ENCODE measurements at places on chromosomes 7 and 10.

GRCh38 chr7:102279537-102280400, 6.9 kb upstream of the SH2B2 start:
- peak; percentile 91 for DNase-seq

GRCh38 chr7:30140456-30140855, 5.7 kb downstream of the MTURN start:
- no peak for DNase-seq

GRCh38 chr10:10831085-10831484, 186.6 kb upstream of the CELF2 start:
- no peak for DNase-seq

- no peak for DNase-seq
Observed at GRCh38 chr10:50406457-50407070, 155.2 kb upstream of the ASAH2 start.

- DNase-seq: no peak
Observed at GRCh38 chr10:74947781-74948401, 121.5 kb downstream of the KAT6B start.

- DNase-seq: peak; percentile 85
Observed at GRCh38 chr10:123995461-123996131, 97.8 kb downstream of the CHST15 start.

DNA sequence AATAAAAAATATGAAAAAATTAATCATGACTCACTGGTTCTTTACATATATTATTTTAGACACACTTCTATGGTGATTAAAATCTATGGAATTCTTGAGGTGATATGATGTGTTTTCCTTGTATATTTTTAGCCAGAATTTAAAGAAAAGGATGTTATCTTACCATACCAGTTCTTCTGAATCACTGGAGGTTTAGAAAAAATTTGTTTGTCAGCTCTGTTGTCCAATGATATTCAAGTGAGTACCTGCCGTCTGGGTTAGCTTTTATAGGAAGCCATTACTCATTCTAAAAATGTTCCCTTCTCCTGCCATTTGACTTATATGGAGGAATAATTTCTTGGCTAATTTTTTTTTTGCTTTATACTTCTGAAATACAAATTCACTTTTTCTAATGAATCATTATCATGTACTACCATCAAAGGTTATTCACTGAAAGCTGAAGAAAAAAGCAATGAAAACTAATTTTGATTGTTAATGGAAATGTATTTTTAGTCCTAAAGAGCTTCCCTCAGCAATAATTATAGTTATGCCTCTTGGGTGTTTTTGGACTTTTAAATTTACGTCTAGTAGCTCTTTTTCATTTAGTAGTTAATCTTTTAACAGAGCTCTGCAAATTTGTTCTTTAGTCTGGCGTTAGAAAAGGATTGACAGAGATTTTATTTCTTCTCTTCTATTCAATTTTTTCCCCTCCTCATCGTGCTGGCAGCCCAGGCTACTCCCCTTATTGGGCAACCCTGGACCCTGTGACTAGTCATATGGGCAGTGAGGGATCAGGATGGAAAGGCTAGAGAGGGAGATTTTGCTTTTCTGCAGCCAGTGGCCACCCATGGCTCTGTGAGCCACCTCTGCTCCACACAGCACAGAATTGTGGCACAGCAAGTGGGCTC, 434.2 kb downstream of the LRMDA start:
- no peak for DNase-seq

DNA sequence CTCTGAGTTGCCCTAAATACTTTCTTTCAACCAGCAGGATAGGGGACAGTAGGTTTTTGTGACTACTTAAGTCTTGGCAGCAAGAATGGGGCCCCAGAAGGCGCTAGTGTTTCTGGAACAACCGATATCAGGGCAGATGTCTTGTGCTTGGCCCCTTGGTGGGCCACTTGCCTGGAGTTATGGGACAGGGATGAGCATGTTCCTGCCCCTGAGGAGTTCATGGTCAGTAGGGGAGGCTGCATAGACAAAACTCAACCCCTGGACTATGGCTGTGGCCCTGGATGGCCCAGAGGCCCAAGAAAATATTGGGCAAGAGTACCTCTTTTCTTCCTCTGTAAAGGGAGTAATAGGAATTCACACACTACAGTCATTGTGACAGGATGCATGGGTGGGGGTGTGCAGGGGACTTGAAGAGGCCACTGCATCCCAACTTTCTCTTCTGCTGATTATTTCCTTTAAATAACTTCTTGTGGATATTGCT, 57.7 kb upstream of the IGFBP3 start:
- DNase-seq: no peak

GRCh38 chr7:25775999-25776743, 375.8 kb upstream of the NFE2L3 start:
- DNase-seq: no peak

DNA sequence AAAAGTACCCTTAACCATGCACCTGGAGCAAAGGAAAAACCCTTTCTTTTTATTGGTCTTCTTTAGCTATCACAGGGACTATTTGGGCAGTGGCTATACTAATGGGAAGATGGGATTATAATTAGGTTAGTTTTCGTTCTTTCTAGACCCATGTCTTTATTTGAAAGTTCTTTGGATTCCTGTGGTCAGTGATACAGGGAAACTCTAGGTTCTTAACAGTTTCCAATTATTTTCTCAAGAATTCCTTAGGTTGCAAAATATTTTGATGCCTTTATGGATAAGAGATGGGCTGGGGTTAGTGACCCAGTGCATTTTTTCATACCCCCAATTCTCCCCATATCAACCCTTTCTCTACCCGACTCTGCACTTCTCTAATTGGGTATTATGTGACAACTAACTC, 49.0 kb downstream of the ADD3 start:
- no peak for DNase-seq

GRCh38 chr10:26046073-26046700, 112.2 kb downstream of the MYO3A start:
- DNase-seq: no peak

DNA sequence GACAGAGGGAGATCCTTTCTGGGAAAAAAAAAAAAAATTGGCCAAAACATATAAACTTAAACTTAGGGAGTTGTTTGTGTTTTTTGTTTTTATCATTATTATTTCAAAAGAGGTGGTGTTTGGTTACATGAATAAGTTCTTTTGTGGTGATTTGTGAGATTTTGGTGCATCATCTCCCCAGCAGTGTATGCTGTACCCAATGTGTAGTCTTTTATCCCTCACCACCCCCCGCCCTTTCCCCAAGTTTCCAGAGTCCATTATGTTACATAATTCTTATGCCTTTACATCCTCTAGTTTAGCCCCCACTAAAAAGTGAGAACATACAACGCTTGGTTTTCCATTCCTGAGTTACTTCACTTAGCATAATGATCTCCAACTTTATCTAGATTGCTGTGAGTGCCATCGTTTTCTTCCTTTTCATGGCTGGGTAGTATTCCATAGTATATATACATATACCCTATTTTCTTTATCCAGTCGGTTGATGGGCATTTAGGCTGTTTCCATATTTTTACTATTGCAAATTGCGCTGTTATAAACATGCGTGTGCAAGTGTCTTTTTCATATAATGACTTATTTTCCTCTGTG, 148.1 kb upstream of the ZNF92 start:
- DNase-seq: no peak

DNA sequence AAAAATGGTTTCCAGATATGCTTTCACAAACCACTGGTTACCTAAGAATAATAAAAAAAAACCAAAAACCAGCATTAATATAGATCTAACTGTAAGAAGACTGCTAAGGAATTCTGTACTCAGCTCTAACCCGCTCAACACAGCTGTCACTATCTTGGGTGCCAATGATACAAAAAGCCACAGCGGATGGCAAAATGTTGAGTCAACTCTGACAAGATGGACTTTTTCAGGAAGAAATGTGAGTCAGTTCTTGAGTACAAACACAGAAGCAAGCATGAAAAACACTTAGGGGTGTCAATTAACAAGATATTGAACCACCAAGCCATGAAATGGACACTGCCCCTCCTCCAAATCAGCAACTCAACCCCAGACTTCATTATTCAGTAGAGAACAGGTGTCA, 55.0 kb downstream of the CTTNBP2 start:
- DNase-seq: no peak

DNA sequence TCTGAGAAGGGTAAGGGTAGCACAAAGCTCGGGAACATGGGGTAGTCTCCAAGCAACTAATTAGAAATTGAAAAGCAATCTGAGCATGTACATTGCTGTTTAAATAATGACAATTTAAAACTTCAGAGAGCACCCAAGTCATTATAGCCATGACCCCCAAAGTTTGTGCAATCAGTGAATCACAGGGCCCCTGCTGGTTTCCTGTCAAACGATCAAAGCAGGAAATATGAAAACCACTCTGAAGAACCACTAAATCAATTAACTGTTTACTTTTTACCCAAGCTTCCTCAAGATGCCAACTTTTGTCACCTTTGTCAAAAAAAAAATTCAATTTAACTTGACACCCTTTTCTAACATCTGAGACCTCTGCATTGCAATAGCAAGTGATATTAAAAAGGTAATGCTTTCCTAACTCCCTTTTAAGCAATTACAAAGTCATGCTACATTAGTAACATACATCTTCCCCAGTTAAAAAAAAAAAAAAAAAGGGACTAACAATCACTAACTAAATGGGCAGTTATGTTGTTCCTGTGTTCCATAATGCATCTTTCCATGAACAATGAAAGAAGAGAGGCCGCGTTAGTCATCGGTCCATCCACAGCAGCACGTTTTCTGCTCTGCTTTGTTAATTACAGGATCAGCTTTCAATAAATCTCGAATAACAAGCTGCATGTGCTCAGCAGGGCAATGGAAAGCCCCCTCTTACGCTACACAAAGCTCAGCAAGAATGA, 80.6 kb downstream of the ETV1 start:
- no peak for DNase-seq

DNA sequence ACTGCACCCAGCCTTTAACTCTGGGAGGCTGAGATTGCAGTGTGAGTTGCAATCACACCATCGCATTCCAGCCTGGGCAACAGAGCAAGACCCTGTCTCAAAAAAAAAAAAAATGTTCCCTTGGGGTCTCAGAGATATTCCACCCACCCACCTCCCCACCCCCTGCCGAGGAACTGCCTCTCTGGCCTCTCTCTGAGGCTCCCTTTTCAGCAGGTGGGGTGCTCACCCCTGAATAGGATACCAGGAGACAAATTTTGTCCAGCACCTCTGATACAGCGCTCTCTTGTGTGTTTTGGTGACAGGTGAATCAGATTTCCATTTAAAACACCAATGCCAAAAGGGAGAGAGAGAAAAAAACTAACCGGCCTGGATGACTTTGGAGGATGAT, 92.6 kb upstream of the KIF5B start:
- no peak for DNase-seq

DNA sequence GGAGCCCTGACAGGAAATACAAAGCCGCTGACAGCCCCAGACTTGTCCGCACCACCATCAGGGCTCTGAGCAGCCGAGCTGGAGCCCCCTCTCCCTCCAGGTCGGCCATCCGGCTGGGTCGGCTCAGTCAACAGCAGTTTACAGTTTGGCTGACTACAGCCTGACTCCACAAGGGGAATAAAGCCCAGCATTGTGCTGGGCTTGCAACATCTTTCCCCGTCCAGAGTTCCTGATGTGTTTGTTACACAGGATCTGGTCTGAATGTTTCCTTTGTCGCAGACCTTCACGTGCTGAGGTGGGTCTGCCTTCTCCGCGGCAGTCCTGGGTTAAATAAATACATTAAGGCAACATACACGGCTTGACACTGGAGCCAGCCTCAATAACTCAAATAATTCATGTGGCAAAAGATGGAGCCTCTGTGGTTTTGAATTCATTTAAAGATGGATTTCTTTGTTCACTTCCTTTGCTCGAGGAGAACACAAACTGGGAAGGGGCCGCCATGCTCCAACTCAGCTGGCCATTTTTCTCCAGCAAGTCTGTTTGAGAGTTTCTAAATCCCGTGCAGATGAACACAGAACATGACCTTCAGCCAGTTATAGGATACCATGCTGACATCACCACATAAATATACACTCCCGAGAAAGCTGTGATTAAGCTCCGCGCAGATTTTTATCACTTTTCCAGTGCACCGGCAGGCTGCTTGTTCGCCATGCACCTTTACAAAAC, 192.1 kb downstream of the WDR11 start:
- peak; percentile 66 for DNase-seq

DNA sequence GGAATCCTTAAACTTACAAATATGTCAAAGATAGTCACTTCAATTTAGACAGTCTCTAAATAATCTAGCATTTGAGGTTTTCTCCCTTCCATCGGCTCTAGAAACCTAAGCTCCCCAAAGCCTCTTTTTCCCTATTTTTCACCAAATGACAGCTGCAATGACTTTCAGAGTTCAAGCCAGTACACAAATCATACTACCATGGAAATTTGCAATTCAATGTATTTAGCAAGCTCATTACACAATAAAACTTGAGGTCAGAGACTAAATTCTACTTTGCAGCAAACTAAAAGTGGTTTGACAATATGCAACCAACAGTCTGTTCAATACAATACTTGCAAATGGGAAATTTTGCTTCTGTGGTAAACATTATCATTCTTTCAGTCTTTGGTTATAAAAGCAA, 80.3 kb downstream of the SKIDA1 start:
- no peak for DNase-seq

DNA sequence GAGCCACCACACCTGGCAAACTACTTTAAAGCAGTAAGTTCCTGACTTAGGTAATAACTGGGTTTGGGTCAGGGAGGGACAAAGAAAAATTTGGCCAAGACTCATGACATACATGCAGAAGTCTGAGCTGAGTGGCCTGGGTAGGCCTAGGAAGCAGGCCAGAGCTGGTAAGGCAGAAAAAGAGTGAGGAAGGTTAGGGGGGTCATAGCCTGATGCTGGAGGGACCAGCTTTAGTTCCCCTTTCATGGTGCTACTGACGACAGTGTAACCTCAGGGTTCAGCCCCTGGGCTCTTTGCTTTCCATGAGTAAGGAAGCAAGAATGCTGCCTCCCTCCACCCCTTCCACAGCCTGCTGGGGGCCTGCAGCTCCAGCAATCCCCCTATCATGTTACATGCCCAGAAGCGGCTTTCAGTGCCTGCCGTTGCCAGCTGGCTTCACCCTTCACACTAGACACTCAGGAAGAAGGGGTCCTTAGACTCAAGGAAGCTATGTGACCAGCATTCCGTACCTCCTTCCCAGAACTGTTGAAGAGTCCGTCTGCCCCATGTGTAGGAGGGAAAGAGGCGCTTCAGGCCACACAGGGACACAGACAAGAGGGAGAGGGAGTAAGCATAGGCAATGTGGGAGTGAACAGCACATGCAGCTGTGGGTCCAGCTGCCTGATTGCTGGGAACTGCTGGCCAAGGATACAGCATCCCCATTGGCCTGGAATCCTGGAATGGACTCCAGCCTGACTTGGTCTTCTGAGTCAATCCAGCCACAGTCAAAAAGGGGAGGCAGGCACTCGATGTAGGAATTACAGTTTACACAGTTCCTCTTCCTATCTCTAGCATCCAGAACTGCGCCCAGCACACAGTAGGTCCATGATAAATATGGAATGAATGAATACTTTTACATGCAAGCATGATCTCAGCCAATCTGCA, 4.1 kb upstream of the PLAU start:
- no peak for DNase-seq
